ENCODE measurements at places on chromosomes 2 and 18.
A peak's percentile ranks its signal among the peaks of the same experiment; 100 is the strongest.

GRCh38 chr18:39596221-39596620 lies 2030.6 kb upstream of the CELF4 start:
- no peak for DNase-seq

DNA sequence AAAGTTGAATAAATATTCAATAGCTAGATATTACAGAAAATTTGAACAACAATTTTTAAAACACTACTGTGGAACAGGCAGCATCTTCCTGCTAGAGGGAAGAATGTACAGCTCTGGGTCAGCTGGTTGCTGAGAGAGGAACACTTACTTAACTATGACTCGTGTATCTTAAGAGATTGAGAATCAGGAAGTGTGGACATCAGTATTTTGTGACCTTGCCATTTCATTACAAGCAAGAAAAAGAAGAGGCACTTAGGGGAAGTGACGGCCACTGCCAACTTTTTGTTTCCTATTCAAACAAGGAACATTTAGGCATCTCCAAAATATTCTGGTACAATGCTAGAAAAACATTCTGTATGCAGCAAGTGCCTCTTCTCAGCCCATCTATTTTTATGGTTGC lies 45.9 kb downstream of the ITPRID2 start:
- no peak for DNase-seq

DNA sequence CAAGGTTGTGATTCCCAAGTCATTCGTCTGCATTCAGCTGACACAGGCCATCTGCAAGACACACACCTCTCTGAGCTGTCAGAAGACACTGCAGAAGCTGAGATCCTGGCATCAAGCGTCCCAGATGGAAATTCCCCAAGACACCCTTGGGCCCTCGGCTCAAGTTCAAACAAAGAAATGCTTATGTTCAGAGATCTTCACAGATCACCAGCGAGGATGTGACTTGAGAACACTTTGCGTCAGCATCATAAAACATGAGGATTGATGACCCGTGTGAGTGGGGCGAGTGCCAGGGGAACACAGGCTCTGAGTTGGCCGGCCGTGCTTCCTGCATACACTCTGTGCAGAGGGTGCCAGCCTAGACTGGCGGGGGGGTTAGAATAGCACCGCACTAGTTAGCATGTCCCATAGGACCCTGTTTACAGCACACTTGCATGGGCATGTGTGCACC lies 36.8 kb downstream of the KCNIP3 start:
- DNase-seq: no peak

- no peak for DNase-seq
Observed at GRCh38 chr2:79910643-79911042, 393.9 kb downstream of the LRRTM1 start.

DNA sequence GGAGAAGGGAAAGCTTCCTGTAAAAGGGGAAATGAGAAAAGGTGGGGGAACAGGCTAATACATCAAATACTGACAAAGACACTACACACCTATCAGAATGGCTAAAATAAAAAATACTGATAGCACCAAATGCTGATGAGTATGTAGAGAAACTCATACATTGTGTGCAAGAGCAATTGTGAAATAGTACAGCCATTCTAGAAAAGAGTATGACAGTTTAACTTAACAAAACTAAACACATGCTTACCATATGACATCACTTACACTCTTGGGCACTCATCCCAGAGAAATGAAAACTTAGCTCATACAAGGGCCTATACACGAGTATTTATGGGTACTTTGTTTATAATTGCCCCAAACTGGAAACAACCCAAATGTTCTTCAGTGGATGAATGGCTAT lies 53.4 kb downstream of the ZNF638 start:
- no peak for DNase-seq

- no peak for DNase-seq
Observed at GRCh38 chr2:223108351-223109050, 56.5 kb downstream of the KCNE4 start.

GRCh38 chr18:69777248-69777647 lies 170.4 kb downstream of the CD226 start:
- no peak for DNase-seq

GRCh38 chr2:158635961-158636601 lies 159.0 kb upstream of the DAPL1 start:
- DNase-seq: no peak

DNA sequence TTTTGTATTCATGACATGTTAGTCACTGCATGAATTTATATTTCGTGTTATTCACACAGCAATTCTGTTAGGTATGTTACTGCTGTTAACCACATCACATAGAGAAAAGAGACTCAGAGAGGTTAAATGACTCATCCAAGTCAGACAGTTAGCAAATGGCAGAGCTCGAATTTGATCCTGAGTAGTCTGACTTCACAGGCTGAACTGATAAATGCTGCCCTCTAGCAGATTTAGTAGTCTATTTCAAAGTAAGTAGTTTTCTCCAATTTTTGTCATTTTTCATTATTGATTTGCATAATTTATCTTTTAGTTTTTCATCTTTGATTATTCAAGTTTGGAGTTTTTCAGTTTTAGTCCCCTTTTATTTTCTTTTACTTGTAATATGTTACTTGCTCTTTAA lies 58.3 kb downstream of the WDR7 start:
- DNase-seq: no peak

- DNase-seq: no peak
Observed at GRCh38 chr2:173819852-173820251, 145.3 kb downstream of the SP3 start.

- DNase-seq: no peak
Observed at GRCh38 chr2:8322634-8323033, 359.2 kb upstream of the ID2 start.

DNA sequence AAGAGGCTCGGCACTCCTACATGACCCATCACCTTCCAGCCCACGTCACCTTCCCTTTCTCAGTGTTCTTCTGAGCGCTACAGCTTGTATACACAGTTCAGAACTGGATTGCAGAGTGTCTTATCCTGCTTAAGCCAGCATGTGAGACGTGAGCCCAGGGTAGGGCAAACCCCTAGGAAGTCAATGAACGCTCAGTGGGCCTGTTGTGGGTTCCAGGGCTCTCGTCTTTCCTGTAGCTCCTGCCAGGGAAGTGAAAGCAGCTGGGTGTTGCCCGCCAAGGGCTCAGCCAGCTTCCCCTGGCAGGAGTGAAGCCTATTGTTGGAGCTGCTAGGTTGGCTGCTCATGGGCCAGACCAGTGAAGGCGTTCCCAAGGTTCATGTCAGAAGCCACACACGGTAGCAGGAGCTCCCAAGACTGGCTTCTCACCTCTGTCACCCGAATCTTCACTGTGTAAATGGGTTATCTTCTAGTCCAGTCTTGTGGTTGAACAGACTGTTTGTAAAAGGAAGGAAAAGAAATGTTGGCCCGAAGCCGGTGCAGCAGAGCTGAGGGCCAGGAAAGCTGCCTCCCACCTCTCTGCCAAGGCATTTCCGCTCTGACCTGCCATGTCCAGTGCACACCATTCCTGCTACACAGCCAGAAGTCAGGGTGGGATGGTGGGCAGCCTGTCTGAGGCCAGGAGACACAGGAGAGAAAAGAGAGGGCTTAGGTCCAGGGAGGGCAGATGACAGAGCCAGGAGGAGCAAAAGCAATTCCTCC lies 69.6 kb upstream of the RMDN2 start:
- no peak for DNase-seq

GRCh38 chr2:163752267-163752666 lies 16.5 kb upstream of the FIGN start:
- DNase-seq: no peak

DNA sequence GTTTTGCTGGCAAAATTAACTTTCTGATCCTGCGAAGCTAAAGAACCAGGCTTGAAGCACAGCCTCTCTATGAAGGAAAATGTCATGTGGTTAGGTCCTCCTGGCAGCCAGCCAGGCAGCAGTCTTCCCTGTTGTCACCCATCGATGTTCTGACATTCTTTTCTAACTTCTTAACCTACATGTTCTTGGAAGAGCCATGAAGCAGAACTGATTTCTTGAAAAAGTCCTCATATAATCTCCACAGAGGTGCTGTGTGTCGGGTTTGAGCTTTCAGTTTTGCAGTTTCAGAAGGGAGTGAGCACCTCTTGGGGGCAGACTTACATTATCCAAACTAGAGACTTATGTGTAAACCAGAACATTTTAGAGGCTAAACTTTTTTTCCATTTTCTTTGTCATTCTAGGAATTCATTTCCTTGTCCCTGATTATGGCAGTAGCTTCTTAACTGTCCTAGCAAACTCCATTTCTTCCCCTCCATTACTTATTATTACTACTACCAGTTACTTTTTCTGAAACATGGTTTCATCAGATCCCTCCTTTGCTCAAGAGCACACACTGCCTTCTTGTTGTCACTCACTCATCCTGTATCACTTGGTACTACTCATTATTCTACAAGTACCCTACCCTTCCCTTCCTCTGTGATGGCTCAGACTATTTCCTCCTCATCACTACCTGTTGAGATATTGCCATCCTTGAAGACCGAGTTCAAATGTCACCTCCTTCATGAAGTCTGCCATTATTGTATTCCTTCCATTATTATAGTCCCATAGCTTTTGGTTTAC lies 31.1 kb downstream of the DOK1 start:
- no peak for DNase-seq

- DNase-seq: no peak
Observed at GRCh38 chr2:62934517-62934916, 116.1 kb upstream of the OTX1 start.

GRCh38 chr18:34710934-34711333 lies 836 bp downstream of the DTNA start:
- no peak for DNase-seq

DNA sequence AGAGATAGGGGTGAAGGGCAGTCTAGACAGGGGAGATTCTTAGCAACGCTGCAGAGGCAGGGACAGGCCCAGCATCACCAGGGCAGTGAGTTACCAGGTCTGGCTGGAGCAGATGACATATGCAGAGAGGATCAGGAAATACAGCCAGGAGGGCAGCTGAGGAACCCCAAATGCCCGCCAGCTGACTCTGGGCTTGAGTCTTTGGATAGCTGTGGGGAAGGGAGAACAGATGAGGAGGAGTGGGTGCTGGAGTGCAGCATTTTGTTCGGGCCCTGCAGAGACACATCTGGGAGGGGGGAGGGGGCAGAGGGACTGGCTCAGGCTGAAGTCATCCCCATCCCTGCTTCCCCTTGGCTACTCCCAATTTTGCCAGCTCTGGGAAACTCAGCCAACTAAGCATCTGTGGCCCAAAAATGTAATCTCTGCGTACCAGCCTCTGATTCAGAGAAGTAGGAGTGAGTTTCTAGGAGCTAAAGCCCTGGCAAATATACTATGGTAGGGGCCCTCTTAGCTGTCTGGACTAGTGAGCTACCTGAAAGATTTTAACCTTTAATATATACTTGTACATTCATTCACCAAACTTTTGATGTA lies 214.5 kb downstream of the ZBTB7C start:
- DNase-seq: no peak

- no peak for DNase-seq
Observed at GRCh38 chr2:189559579-189560272, 20.9 kb downstream of the SLC40A1 start.

DNA sequence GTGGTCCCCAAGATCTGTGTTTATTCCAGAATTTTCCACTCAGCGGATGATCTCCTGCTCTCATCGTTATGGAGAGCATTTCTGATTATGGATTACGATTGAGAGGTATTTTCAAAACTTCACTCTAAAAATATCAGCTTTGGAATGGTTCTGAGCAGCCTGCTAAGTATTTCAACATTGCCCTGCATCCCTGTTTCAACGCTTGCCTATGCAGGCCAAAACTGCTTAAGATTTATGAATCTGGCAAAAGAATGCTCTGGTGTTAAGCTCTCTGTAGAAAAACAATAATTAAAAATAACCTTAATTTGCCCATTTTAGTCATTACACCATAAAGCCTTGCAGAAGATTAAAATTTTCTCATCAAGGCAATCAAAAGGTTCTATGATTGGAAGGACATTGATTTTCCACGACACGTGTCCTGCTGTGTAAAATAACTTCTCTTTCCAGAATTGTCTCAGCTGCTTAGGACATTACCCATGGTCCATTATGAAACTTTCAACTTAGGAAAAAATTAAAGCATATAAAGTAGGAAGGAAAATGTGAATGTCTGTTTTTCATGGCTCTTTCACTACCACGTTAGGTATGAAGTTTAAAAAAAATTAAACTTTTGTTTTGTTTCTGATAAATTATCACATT lies 229.9 kb downstream of the ACKR3 start:
- no peak for DNase-seq

GRCh38 chr2:48209214-48209885 lies 303.1 kb upstream of the FBXO11 start:
- no peak for DNase-seq

- DNase-seq: no peak
Observed at GRCh38 chr2:134818321-134818720, 20.1 kb upstream of the ACMSD start.

- DNase-seq: no peak
Observed at GRCh38 chr2:105777506-105778055, 32.9 kb downstream of the NCK2 start.

DNA sequence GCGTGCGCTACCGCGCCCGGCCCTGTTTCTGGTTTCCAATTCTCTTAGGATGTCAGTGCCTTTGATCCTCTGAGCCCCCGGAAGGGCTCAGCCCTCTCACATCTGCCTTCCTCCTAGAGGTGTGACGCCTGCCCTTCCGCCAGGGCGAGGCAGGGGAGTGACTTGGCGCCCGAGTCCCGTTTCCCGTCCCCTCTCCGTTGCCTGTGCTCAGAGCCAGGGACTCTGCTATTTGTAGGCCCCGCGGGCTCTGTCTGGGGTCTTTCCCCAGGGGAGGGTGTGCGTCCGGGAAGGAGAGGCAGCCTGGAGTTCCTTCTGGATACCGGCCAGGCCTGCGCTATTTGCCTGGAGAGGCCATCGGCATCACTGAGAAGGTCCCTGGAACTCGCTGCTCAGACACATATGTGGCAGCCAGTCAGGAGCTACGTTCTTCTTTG lies 103.7 kb upstream of the TAF1B start:
- peak; percentile 81 for DNase-seq

GRCh38 chr2:16591370-16591933 lies 74.2 kb downstream of the CYRIA start:
- no peak for DNase-seq

DNA sequence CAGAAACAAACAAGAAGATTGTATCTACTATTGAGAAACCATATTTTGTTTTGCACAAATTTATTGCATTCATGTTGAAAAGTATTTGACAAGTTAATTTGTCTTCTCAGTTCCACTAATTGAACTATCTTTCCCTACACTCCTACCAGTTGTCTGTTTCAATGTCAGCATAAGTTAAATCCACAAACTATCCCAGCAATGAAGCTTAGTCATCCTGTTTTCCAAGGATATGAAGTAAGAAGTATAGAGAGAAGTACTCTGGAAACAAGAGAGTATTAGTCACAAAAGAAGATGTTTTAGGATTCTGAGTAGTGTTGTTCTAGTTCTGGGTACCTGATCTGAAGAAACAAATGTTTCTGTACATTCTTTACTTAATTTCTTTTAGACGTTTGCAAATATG lies 261.6 kb upstream of the ZNF804A start:
- DNase-seq: no peak

Data from coronary artery (tissue), 2 donors.